GM12864 (cell line): ENCODE measurements at places on chromosomes 4 and X.

- DNase-seq, result no peak
Observed at GRCh38 chr4:16952462-16952871, 54.0 kb upstream of the LDB2 start.

GRCh38 chr4:21517126-21517859 is 431.3 kb downstream of the KCNIP4 start:
- DNase-seq, result no peak

DNA sequence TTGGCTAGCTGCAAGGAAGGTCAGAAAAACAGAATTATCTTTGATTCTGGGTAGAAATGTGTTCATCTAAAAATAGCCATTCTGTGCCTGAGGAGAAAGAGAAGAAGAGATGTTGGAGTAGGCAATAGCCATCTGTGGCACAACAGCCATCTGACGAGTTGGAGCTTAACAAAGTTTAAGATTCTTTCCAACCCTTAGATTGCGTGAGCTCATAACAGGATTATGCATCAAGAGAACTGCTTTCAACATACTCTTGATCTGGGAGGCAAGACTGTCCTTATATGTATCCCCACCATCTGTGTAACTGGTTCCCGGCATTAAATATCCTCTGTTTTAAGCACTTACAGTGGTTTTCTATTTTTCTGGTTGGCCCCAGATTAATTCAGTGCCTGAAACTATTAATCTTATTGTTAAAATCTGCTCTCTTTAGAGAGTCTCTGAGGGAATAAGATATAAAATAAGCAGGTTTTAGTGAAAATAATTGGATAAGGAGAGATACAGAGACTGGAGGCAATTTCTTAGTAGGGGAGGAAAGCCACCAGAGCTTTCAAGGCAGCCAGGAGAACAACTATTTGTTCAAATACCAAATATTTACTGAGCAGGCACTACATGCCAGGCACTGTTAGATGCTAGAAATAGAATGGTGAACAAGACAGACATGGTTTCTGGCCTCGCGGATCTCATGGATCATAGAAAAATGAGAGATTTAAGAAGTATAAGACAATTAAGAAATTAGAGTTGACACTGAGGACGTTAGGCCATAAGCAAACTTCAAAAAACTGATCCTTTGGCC is 398.0 kb downstream of the SMARCA1 start:
- no peak for DNase-seq

GRCh38 chrX:110391086-110391485 is 32.4 kb downstream of the RTL9 start:
- DNase-seq, result no peak

- no peak for DNase-seq
Observed at GRCh38 chr4:17805580-17806155, 4.9 kb downstream of the DCAF16 start.

DNA sequence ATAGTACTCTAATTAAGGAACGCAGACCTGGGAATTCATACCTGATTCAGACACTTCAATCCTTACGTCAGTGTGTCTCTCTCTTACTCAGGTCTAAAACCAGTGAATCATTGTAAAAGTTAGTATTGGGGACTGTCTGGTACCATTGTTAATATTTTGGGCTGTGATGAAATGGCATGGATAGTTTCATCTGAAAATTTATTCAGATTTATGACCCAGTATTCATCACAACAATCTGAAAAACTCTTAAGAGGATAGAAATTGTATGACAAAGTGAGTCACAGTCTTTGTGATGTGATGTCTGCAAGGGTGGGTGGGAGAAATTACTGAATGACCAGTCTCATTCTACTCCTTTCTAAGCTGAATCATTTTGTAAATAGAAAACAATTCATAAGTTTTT is 10.3 kb downstream of the FGF2 start:
- no peak for DNase-seq

DNA sequence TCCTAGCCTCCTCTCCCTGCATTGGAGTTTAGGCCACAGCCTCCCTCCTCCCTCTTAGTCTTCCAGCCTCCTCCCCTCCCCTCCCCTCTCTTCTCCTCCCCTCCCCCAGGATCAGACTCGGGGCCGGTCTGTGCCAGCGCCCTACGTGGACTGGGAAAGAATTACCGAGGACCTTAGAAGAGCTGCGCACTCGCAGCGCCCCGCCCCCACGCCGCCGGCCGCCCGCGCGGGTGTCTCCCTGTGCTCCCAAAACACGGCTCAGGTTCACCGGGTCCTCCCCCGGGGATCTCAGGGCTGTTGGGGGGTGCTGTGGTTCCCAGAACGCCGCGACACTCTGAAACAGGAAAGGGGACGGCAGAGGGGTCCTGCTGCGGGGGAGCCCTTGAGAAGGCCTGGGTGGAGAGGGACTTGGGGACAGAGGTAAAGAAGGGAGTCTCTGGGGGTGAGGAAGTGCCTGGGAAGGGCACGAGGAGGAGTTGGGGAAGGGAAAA is 122.3 kb upstream of the TBL1X start:
- no peak for DNase-seq

DNA sequence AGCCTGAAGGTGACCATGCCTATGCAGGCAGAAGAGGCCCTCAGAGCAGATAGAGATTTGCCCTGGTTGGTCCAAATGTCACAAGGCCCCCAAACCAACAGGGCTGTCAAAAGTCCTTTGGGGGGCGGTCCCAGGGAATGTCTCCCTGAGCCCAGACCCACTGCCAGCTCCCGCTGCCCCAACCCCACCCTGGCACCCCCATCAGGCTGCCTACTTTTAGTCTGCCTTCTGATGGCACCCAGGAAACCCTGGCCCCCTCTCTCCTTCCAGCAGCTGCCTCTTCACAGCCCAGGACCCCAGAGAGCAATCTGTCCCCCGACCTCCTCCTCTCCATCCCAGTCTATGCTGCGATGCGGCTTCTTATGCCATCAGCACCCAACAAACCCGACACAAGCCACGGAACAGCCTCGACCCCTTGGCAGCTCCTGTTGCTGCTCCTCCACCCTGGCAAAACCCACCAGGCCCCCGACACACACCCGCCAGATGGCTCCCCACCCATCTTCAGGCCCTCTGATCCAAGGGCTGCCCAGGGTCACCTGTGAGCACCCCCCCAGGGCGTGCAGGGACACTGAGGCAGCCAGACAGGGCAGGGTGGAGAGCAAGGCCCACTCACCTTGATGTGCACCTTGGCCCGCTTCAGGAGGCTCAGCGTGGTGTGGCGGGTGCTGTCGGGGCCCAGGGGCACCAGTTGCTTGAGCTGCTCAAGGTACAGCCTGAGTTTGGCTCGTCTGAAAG is 9.9 kb downstream of the MXD4 start:
- no peak for DNase-seq

DNA sequence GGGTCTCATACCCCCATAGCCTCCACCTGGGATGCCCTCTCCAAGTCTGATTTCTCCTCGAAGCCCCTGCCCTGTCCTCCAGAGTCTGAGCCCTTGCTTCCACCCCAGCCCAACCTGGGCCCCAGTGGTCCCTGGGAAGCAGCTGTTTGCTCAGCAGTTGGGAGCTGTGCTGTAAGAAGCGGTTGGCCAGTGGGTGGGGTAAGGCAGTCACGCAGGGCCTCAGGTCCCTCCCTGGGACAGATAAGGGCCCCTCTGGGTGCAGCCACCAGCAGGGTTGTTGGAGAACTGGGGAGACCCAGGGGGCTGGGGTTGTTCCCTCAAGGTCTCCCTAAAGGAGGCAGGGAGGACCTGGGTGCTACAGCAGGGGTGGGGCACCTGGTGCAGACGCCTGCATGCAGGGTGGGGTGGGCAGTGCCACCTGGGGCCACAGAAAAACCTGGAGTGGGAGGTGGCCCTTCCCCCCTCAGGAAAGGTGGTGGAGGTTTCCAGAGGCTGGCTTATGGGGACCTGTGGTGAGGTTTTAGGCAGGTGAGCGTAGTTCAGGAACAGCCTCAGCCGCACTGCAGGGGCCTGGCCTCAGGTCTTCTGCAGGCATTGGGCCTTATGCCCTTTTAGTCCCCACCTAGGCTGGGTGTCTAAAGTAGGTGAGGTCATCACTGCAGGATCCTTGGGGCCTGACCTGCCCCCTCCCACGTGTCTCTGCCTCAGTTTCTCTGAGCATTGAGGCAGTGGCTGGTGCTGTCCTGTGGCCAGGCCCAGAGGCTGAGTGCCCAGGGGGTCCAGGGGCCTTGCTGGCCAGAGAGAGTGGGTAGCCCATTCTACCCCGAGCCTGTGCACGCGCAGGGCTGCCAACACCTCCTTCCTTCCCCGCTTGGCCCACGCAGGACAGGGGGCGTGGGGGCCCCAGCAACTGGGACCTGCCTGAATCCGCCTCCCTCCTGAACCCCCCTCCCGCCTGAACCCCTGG is 3.1 kb upstream of the SLC26A1 start:
- no peak for DNase-seq

DNA sequence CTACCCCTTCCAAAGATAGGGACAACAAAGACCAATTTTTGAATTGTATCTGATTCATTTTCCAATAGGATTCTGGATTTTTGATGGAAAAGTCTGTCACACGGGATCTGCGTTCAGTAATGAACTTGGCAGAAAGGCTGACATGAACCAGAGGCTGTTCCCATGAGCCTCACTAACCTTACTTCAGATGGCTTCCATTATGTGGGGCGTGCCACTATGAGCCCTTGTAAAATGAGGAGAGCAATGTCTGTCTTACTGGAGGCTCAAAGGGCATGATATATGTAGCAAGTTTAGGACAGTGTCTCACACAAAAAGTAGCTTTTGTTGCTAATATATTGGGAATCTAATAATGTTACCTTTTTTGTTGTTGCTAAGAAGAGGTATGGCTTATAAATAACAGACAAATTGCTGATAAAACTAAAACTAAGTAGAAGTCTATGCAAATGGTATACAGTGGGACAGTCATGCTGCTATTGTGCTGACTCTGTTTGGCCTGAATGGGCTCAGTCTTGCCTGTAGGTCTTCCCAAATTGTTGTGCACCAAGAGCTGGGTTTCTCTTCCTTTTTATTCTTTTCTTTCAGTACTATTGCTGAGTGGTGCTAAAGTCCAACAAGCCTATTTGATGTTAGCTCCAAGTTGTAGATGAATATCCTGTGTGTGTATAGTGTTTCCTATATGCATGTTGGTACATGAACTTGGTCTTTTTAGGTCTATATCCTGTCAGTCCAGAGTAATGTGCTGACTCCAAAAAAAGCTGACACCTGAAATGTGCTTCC is 132.1 kb downstream of the SPRY1 start:
- DNase-seq, result no peak

DNA sequence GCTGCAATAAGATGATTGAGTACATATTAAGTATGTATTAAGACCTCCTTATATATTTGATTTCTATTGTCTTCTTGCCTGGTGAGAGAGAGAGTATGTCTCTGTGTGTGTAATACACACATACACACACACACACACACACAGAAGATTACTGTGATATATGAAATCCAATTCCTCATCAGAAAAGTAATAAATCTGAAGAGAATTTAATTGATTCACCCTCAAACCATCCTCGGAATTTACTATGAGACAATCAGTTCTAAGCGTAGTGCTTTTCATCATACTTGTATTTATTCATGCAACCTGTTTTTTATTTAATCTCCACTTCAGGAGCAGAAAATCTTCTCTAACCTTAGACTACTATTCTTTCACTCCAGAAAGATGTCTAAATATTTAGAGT is 62.3 kb upstream of the TLL1 start:
- DNase-seq, result no peak

GRCh38 chrX:149371986-149372385 is 133.1 kb downstream of the IDS start:
- no peak for DNase-seq

DNA sequence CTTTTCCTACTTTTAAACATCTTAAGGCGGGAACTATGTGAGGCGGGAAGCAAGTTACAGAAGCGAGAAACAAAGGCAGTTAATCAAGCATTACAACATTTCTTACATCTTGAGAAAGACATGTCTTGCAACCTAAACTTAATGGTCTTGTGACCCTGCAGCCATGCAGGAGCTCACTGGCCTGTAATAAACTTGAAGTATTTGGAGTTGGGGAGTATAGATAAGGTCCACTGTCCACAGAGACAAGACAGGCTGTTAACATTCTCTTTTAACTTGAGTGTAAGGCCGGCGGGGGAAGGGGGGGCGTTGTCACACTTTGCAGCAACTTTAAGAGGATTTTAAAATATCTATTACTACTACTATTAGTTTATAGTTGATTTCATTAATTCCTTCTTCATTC is 10.3 kb upstream of the UGT8 start:
- no peak for DNase-seq

DNA sequence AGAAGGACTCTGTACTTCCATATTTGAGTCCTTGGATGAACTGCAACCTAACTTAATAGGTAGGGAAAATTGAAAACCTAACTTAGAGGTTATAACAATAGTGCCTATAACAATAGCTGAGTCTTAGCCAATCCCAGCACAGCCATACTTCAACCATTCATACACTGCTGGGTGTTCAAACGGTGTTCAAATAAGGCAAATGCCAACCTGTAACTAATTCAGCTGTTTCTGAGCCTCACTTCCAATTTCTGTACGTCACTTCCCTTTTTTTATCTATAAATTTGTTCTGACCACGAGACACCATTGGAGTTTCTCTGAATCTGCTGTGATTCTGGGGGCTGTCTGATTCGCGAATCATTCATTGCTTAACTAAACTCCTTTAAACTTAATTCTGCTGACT is 9.6 kb upstream of the GRSF1 start:
- DNase-seq, result no peak

- DNase-seq, result peak; percentile 57
Observed at GRCh38 chr4:101355246-101355645, 7.9 kb upstream of the PPP3CA start.

DNA sequence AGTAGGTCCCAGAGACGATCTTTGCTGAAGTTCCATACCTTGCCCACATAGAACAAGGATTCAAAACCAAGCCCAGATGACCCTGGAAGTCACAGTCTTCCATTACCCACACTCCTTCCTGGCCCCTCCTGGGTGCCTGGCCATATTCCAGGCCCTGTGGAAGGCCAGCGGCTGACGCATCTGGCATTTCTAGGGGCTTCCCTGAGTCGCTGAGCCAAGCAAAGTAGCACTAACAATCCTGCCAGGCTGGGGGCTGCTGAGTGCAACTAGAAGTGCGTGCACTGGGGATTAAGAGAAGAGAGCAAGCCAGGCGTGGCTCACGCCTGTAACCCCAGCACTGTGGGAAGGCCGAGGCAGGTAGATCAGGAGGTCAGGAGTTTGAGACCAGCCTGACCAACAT is 175.2 kb upstream of the CPEB2 start:
- DNase-seq, result no peak

DNA sequence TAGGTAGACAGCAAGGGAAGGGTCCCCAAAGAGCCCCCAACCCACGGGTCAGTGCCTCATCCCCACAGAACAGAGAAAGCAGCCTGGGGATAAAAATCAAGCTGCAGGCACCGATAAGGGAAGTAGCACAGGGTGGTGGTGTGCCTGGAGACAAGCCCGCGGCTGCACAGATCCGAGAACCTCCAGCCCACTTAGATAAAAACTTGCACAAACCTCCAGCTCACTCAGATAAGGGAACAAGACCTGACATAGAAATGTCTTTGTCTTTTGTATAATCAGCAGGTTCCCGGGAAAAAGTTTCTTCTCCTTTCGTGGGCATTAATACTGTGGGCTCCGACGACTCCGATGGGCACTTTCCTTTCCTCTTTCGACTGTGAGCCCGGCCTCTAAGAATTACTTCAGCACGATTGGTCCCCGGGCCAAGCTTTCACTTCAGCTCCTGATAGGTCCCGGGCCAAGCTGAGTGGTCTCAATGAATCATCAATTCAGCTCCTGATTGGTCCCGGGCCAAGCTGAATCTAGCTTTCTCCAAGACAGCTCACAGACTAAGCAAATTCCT is 32.4 kb downstream of the PRDX4 start:
- no peak for DNase-seq

- no peak for DNase-seq
Observed at GRCh38 chr4:103011378-103012025, 8.0 kb downstream of the SLC9B1 start.

GRCh38 chrX:12890467-12890866 is 16.0 kb upstream of the TLR8 start:
- DNase-seq, result peak; percentile 54

GRCh38 chrX:11944501-11944900 is 186.5 kb downstream of the MSL3 start:
- no peak for DNase-seq
